T-helper 2 cell (primary cell): ENCODE measurements at places on chromosomes 7 and 10.

DNA sequence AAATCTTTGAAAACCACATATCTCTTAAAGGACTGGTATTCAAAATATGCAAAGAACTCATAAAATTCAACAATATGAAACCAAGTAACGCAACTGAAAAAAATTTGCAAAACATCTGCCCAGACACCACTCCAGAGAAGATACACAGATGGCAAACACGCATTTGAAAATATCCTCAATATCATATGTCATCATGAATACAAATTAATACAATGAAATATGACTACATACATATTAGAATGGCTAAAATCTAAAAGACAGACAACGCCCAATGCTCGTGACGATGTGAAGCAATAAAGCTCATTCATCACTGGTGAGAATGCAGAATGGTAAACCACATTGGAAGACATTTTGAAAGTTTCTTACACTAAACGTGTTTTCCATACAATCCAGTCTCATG is 770.1 kb upstream of the CELF2 start:
- DNase-seq, result no peak

GRCh38 chr7:16060502-16060901 is 360.8 kb downstream of the CRPPA start:
- no peak for DNase-seq

- no peak for DNase-seq
These were observed 41.6 kb downstream of the SLC39A12 start for GRCh38 chr10:17993361-17993760.

- no peak for DNase-seq
These were observed 43.8 kb downstream of the LRRC18 start for GRCh38 chr10:48895803-48896195.

DNA sequence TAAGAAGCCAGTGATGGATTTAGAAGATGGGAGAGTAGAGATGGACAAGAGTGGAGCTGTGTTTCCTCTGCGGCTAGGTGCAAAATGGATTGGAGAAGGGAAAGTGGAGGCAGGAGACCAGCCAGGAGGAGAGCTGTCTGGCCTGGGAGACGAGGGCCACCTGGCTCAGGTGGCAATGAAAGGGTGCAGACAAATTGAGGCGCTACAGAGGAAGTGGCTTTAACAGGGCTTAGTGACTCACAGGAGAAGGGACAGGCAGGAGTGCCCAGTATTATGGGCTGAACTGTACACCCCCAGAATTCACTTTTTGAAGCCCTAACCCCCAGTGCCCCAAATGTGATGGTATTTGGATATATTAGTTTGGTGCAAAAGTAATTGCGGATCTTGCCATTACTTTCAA is 65.6 kb upstream of the DUSP5 start:
- DNase-seq, result no peak

- no peak for DNase-seq
These were observed 242.5 kb downstream of the CELF2 start for GRCh38 chr10:11260170-11260569.

DNA sequence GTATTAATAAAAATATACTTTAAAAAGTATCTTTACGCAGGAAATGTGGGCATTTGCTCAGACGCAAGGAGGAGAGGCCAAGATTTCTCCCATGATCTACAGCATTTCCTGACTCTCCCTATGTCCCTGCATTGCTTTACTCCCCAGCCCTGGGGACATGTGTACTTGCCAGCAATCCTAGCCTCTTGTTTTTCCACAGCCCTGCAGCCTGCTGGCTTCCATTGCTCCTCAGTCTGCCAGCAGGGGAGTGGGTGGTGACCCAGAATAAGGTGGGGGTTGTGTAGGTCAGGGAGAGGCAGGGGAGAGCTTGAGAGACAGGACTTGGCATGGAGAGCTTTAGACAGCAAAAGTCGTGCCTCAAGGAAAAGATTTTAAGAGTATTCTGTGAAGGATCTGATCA is 307.7 kb downstream of the CDK14 start:
- DNase-seq, result no peak

- no peak for DNase-seq
These were observed 5.5 kb upstream of the STN1 start for GRCh38 chr10:103923502-103923901.

GRCh38 chr10:128451879-128452278 is 325.7 kb upstream of the MKI67 start:
- DNase-seq, result no peak

DNA sequence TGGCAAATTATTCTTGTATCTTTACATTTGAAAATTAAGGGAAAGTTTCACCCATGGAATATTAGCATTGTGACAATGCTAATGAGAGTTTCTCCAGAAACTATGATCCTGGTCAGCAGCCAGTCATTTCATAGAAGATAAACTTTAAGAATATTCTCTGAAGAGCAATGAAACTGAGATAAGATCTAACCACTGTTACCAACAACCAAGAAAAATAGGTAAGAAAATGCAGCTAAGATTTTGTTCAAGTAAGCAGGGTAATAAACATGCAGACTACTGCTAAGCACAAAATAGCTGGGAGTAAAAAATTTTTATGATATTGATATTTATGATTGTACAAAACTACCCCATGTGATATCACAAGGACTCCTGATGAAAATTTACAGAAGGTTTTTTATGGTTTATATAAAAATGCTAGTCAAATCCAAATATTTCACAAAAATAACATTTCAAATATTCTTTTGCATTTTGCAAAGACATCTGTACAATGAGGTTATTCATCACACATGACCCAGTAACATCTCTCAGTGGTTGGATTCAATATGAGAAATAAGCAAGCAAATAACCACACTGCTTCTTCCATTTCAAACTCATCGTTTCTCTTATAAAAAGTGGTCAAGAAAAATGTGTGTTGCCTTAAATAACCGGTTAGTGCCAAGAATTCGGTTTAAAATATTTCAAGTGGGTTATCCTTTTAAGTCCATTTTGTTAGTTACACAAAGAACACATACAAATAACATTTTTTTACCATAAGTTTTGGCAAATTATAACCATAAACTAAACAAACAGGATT is 251.6 kb downstream of the DIP2C start:
- no peak for DNase-seq

GRCh38 chr10:31263903-31264302 is 55.1 kb upstream of the ZEB1 start:
- no peak for DNase-seq

- no peak for DNase-seq
These were observed 106.0 kb downstream of the UPF2 start for GRCh38 chr10:11936389-11937152.

- DNase-seq, result peak; percentile 19
These were observed 106.7 kb downstream of the TNS3 start for GRCh38 chr7:47474937-47475879.

GRCh38 chr7:28500138-28500537 is 87.8 kb downstream of the CREB5 start:
- DNase-seq, result no peak

DNA sequence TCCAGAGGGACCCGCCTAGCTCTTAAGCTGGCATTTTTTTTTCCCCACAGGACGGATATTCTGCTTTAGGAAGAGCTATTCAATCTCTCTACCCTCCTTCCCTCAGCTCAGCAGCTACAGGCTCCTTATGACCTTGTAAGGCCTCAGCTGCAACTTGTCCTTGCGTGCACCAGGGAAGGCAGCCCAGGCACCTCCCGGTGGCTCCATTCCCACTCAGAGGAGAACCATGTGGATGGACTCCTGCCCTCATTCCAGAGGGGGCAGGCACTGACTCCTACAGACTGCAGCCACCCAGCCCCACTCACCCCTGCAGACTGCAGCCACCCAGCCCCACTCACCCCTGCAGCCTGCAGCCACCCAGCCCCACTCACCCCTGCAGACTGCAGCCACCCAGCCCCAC is 73.7 kb downstream of the ITIH5 start:
- DNase-seq, result no peak

DNA sequence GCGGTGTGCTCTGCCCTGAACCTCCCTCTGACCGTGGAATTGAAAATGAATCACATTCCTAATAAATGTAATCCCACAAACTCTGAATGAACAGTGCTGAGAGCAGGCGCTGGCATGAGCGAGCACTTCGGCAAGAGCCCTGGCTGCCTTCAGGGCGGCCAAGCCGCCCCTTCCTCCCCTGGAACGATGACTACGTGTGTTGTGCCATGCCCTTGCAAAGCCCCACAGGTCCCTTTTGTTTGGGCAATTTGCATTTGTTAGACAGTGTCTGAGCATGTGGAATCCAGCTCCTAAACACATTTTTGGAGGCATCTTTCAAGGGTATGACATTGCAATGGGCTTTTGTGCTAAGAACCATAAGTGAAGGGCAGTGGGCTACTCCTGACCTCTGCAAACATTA is 95.6 kb upstream of the MKI67 start:
- no peak for DNase-seq

DNA sequence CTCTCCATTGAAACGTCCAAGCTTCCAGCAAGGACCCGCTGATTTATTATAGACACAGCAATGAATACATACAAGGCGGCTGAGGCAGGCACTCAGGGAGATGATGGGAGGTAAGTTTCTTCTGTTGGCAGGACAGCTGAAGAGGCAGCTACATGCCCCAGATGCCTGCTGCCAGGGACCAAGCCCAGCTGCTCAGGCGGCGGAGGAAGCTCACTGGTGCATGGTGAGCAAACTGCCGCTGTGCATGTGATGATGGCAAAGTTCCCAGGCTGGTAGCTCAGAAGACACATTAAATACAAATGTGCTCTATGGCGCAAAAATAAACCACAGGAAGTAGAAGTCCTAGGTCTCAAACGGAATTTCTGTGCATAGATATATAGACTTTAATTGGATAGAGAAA is 2.3 kb downstream of the DNTT start:
- no peak for DNase-seq

GRCh38 chr10:101453318-101453717 is 99.4 kb downstream of the BTRC start:
- DNase-seq, result no peak

DNA sequence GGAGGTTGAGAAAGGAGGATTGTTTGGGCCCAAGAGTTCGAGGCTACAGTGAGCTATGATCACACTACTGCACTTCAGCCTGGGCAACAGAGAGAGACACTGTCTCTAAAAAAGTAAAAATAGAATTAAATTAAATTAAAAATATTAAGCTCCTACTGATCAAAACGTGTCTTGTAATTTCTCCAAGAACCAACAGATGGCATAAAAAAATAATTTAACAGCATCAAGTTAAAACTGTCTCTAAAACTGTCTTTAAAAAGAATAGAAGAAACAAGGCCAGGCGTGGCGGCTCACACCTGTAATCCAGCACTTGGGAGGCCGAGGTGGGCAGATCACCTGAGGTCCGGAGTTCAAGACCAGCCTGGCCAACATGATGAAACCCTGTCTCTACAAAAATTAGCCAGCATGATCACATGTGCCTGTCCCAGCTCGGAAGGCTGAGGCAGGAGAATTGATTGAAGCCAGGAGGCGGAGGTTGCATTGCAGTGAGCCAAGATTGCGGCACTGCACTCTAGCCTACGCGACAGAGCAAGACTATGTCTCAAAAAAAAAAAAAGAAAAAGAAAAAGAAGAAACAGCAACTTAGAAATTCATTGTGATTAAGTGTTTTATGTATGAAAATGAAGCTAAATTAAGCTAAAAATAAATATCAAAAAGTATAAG is 24.5 kb downstream of the MTPAP start:
- DNase-seq, result no peak
